Stimulated activated CD4-positive, alpha-beta T cell treated with anti-CD3 and anti-CD28 coated beads, Interleukin-1b, Interleukin-23, amount 100 ng/mL, for 1 hour (primary cell): ENCODE measurements at places on chromosomes 4 and X.

DNA sequence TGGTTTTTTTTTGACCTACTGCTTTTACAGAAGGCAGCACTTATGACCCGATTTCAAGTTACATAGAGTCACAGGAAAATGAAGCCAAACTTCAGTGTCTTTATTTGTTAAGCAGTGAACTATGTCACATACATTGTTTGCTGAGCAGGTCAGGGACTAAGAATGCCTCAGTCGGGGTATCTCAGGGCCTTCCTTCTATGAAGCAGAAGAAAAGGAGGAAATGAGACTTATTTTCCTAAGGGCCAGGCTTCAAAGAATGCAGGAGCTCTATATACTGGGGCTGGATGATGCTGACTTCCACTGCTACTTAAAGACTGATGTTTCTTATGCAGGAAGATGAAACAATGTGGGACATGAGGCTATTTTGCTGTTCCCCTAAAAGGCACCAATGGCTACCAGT is 558.4 kb upstream of the IGFBP7 start:
- no peak for DNase-seq

DNA sequence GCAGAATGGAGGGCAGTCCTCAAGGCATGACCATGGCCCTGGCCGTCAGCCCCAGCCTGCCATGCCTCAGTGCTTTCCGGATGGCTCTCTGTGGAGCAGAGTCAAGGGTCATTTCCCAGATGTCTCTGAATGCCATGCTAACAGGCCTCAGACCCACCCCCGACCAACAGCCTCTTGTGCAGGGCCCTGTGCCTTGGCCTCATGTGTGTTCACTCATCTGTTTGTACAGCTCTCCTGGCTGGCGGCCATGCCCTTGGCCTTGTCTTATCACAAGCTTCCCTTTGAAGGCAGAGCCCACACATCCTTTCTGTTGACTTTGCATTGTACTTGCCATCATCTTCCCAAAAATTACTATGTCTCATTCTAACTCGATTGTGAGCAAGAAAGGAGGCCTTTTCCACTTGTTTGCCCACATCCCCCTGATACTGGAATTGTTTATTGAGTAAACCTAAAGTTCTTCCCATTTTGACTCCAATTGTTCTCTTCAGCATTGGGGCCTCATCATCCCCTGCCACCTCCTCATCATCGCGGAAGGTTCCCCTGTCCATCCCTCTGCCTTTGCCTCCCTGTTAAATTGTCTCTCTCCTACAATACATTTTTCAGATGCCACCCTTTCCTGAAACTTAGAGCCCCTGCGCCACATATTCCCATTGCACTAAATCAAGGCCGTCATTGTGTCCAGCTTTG is 6.3 kb downstream of the CA5B start:
- DNase-seq = no peak

- DNase-seq = no peak
Measured at GRCh38 chr4:141240259-141240658, 19.6 kb downstream of the ZNF330 start.

DNA sequence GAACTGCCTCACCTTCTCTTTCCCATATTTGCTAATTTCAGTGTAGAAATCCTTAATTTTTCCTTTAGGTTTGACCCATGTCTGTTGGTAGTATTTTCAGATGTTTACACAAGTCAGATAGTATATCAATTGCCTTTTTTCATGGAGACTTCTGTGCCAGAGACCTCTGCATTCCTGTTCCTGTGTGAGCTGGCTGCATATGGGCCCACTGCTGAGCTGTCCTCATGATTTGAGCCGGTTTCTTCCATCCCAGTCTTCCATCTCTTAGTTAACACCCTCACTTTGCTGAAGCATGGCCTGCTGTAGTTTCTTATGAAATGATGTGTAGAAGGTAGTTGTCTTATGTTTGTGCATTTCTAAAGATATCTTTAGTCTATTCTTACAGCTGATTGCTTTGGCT is 40.0 kb downstream of the CDS1 start:
- no peak for DNase-seq

DNA sequence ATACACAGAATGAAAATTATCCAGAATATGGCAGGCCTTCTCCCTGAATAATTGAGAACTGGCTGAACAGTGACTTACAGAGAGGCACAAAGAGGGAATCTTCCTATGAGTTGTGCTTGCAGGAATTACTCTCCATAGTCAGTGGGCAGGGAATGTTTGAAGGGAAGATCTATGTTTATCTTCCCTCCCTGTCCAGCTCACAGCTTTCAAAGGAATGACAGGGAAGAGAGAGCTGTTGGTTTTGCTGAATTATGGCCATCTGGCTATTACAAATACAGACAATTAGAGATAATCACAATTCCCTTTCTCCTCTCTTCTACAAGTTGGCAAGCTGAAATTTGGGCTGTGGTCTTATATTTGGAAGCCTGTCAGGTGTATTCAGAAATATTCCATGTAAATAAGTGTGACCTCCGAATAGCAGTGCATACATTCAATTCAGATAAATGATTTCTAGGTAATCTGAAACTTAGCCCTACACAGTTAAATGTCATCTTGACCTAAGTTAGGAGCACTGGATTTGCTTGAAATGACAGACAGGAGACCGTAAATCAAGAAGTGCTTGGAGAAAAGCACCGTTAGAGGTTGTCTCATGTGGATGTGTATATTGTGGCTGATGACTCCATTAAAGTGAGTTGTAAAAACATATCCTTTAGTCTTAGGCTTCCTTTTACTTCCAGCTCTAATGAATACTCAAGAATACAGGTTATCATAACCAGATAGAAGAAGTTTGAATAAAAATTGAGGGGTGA is 136.8 kb downstream of the C4orf33 start:
- DNase-seq = no peak

DNA sequence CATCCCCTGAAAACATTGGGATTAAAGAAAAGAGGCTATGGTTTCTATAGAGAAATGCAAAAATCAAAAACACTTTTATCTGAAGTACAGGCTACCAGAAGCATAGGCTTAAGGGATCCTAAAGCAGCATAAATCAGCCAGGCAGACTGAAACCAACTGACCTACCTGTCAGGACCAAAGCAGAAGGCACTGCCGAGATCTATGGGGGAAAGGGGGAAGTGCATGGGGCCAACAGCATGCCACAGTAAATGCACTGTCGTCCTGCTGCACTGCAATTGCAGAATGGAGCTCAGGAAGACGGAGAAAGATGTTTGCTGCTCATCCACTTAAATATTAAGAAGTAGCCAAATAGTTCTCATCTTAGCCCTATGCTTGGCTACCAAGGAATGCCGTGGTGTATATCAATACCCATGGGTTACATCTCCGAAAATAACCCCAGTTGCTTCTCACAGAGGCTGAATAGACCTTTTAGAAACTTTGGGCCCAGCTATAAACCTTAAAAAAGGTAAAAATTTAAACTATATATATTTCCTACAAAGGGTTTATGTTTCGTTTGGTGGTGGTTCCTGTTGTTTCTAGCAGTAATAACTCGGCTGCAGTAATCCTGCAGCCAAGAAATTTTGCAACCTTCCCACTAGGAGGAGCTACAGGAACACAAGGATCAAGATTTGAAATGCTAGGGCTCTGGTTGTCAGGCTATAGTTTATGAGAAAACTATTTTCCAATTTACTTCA is 312.2 kb upstream of the DIAPH2 start:
- no peak for DNase-seq

DNA sequence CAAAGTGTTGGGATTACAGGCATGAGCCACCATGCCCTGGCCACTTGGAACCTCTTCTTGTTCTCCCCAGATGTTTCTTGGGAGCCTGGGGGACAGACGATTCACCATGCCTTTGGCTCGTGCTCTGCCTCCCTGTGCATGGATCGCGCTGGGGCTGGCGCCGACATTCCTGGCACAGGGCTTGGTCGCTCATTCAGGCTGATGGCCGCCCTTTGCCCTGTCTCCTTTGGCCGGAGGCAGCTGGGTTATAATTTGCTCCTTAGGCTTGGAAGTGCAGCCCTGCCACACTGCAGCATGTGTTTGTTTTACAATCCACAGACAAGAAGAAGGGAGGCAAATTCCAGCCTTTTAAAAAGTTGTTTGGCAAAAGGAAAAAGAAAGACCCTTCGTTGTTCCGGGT is 115.3 kb downstream of the AASDH start:
- no peak for DNase-seq

GRCh38 chr4:168577624-168578023 is 80.8 kb downstream of the PALLD start:
- DNase-seq = no peak

DNA sequence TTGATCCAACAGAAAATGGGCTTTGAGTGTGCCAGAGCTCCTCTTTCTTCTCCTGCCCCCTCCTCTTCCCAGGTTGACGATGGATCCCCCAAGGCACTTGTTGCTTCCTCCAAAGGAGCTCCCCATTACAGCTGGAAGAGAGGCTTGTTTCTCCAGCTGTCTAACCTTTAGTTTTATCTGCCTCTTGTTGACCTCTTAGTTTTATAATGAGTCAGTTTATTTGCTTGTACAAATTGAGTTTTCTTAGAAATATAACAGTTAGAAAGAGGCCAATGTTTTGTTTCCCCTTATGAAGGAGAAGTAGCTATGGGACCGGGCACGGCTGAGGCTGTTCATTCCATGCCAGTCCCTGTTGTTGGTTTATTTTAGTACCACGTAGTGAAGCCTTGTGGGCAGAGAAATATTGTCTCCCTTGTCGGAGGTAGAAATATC is 158.2 kb downstream of the SPRY1 start:
- no peak for DNase-seq

GRCh38 chr4:87933337-87933736 is 42.2 kb upstream of the SPP1 start:
- no peak for DNase-seq

- no peak for DNase-seq
Measured at GRCh38 chr4:149923736-149924135, 108.1 kb upstream of the IQCM start.

DNA sequence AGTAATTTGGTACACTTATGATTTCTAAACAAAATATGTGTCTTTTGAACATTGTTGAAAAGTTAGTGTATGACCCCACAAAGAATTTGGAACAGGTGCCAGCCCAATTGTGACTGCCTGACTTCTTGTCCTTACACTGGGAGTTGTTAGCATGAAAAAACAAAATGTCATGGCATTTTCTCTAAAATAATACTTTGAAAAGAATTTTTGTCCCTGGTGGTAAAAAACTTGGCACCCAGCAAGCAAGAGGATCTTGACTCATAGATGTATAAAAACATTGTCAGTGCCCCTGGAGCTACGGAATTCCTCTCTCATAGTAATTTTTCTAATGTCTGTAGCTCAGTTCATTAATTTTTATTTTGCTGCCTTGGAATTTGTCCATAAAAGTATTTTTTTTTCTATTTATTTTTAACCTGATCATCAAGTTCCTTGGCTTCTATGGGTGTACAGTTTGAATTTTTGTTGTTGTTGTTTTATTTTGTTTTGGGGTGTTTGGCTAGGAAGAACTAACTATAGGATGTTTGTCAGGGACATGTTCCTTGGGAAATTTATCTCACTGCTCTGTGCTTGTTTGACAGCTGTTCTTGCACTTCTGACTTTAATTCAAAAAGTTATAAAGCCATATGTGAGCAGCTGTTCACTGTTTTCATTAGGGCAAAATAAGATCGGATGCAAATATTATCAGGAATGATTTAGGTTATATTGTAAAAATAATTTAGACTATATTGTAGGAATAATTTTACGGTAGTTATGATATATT is 95.4 kb upstream of the NUDT6 start:
- no peak for DNase-seq

GRCh38 chrX:50093625-50094024 is 107.2 kb downstream of the AKAP4 start:
- no peak for DNase-seq

DNA sequence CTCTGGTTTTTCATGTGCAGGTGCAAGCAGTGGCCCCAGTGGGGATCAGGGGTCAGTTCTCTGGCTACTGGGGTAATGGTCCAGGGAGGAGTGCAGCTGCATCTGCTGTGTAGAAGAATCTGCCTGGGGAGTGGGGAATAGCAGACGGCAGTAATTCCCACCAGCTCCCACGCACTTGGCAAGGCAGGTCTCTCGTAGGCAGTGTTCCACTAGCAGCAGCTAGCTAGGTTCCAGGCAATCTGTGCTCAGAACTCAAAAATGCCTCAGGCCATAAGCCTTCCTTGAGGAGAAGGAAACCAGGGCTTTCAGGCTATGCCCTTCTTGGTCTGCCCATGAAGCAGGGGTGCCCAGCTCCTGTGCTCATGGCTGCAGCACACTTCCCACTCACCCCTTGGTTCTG is 38.8 kb downstream of the DCLK2 start:
- no peak for DNase-seq

DNA sequence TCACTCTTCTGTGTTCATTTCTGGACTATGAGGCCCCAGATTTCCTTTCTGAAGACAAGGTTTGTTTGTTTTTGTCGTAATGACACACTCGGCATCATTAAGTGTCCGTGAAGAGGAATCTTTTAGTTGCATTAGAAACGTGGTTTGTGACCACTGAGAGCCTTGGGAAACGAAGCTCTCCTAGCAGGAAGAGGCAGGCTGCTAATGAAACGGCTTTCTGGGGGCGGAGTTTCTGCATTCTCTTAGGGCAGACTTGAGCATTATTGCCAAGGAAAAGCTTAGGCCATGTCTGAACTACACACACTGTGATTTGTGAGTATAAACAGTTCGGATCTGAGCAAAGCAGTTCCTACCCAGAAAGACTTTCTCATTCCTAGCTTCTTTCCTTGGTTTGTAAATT is 64.0 kb downstream of the SOX3 start:
- no peak for DNase-seq

DNA sequence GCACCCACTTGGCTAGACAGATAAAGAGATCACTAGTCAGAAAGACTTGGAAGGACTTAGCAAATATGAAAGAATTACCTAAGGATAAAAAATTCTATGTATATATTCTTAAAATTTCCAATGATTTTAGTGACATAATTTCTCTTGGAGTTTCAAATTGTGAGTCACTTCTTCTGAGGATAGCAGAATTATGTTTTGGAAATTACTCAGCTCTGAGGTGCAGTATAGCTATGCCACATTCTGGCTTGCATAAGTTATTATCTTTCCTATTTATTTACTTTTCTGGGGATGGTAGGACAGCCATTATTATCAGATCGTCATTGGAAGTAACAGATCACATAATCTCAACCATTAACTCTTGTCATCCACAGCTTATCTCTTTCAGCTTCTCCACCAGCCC is 853.5 kb downstream of the TRIML1 start:
- no peak for DNase-seq

DNA sequence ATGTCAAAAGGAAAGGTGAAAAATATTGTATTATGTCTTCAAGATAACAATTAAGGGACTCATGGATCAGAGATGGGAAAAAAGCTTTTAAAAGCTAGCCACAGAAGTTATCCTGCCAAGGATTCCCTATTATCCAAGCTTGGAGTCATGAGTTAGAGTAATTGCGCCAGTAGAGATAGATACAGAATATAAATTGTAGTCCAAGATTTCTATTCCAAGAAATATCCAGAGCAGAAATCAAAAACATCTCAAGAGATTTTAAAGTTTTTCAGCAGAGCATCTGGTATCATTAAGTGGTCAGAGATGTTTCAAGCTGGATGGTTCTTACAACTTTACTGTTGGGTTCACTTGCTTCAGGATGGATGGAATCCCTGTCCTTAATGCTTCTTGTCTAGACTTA is 186.7 kb downstream of the PCDH18 start:
- DNase-seq = no peak
